ENCODE measurements at places on chromosomes 5 and 9.

DNA sequence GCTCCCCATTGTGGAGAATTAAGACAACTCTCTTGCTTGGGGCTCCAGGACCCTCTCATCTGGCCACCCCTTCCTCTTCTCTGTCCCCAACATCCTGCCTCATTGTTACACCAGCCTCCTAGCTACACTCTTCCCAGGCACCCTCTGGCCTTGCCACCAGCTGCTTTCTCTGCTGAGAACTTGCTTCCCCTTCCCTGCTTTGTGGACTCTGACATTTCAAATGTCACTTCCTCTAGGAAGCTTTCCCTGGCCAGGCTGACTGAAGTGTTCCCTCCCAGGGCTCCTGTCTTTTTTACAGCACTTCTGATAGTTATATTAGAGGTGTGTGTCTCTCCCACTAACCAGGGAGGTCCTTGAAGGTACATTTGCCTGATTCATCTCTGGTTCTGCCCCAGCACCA is 194.0 kb upstream of the KLF4 start:
- no peak for DNase-seq

DNA sequence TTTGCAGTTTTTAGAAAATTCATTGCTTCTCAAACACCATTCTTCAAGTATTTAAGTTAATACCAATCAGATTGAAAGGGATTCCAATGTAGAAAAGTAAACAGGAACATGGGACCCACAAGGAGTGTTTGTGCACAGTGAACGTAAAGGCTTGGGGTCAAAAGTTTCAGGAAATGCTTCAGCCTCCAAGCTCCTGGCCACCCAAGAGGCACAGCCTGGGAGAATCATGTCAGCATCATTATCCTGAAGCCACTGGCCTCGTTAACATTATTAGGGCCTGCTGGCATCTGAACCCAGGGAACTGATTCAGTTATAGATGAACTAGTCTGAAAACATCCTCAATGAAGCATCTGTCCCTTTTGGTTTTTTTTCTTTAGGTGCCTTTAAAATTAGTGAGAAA is 122.9 kb downstream of the NXNL2 start:
- no peak for DNase-seq

- DNase-seq, result no peak
These were observed 352.3 kb downstream of the PTPRD start for GRCh38 chr9:10260501-10260900.

DNA sequence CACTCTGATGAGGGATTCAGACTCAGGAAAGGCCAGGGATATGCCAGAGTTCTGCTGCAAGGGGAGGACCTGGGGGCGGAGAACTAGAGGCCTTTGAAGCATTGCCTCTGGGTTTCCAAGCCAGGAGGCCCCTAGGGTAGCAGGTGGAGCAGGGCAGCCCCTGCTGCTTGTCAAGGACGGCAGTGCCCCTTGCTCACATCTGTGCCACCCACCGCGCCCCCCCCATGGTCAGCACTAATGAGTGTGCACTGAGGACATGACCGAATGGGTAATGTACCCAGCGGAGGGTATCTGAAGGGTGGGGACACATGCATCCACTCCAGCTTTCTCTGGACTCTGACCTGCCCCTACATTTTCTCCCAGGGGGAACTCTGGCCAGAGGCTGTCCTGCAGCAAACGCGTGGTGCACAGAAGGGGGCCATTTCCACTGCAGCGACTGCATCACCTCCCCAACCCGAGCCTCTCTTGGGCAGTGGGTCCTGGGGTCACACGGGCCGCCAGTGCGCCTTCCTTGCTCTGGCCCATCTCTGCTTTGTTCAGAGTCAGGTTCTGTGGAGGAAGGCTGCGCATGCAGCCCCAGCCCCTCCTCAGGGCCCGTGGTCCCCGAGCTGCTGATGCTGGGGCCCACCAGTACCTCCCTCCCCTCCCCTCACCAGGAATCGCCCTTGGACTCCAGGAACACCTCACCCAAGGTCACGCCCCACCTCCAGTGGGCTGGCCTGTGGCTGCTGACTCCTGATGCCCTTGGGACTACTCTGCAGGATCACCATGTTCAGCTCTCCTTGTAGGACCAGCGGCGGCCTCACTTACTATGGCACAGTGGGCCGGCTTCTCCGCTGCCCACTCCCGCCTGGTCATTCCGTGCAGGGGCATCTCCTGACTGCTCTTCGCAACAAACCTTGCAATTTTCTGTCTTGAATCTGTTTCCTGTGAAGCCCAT is 31.2 kb downstream of the STC2 start:
- DNase-seq, result no peak

DNA sequence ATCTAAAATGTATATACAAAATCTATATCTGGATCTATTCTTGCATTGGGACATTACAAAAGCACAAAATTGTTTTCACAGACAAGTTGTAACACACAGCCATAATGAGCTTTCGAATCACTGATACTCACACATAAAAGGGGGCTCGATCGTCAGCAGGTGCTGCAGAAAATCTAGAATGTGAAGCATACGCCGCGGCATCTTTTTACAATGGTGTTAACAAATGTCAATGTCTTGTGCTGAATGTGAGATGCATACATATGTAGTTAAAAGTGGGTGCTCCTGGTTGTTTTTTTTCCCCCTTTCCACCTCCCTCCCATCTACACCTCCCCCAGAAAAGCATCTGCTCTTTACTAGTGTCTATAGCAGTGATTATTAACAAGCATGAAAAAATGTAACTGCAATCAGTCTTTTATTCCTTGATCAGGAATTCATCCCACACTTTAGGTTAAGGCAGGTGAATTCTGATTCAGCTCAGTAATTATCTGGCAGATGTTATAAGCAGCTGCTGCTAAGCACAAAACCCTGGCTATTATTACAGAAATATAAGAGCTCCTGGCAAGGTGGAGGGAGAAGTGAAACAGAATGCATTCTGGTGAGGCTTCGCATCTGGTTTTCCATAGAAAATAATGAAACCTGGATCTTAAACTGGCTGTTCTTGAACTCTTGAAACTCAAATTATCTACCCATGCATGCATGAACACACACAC is 114.1 kb downstream of the MPDZ start:
- no peak for DNase-seq

DNA sequence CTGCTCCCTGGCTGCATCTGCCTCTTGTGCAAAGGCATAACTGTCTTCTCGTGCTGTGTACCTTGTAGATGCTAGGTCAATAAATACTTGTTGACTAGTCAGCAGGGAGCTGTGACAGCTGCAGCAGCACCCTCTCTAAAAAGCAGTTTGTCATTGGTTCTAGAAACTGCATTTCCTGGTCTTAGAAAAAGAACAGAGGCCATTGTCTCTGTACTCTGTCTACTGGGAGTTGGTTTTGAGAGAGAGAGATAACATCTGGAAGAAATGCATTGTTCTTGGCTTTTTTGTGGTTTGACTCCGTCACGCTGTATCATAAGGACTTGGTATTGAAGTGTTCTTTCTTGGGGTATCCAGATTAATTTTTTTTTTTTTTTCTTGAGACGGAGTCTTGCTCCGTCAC is 32.3 kb downstream of the SH3GLB2 start:
- no peak for DNase-seq

DNA sequence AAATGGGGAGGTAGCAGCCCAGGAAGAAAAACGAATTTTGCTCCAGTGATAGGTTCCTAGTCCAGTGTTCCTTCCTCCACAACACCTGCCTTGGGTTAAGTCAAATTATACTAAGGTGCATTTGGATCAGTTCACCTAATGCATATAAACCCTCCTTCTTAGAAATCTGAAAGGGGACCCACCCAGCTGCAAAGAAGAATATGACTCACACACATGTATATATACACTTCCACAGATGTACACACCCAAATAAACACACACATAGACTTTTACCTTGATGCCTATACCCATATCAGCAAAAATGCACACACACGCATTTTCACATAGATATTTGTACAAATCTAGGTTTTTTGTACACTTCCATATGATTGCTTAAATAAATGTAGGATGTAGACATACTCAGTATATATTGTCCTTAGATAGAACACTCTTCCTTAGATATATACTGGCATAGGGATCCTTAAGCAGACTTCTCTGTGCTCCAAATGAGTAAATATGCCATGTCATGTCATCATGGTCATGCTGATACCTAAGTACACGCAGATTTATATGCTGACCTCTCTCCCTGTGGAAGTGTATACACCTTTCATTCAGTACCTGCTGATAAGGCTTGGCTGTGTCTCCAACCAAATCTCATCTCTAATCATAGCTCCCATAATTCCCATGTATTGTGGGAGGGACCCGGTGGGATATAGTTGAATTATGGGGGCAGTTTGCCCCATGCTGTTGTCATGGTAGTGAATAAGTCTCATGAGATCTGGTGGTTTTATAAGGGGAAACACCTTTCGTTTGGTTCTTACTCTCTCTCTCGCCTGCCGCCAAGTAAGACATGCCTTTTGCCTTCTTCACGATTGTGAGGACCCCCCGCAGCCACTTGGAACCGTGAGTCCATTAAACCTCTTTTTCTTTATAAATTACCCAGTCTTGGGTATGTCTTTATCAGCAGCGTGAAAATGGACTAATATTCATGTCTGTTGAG is 10.2 kb downstream of the ADRB2 start:
- DNase-seq, result no peak

Measured in lung microvascular endothelial cell (primary cell).